Fibroblast of lung (primary cell): ENCODE measurements at places on chromosomes 12 and 14. TPM values are rescaled to one million over a fixed set of nuclear protein-coding genes. Genes with fewer than 3 reads are reported as not detected.

Gene EDDM3A
- not detected in 2 replicates for total RNA-seq

DNA sequence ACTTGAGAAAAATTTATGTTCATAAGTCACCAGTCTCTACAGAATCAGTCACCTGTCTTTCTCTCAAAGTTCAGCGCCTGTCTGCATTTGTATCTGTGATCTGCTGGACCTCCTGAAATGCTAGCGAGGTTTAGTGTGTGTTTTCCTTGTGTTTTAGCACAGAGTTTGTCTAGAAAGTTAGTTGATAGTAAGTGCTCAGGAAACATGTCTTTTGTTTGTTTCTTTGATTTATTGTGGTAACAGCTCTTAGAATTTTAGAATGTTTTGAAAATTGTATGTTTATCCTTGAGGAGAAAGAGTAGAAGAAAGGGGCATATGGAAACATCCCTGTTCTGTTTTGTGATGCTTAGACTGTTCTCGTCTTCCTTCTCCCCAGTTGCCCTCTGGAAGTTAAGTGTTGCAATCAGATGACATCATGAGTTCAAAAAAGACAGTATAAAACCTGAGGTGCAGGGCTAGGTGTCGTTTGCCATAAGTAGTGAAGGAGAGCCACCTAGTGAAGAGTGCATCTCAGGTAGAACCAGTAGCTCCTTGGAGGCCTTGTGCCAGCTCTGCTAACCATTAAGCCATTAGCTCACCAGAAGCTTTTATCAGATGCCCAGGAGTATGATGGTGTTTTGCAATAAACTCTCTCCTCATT is 44.8 kb downstream of the FBXW8 start:
- DNase-seq: no peak

DNA sequence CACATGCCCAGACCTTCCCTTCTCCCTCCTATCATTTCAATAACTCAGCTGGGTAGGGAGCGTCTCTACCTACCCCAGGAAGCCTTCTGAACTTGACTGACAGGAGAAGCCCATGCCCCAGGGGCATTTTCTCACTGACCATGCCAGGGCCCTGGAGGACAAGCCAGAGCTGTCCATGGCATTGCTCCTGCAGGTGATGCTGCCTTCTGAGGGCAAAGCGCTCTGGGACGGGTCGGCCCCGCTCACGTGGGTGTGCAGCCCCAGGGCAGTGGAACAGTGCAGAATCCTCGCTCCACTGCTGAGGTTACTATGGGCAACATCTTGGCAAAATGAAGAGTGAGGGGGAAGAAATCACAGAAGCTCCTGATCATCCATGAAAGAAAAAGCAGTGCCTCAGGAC is 28.5 kb upstream of the CIPC start:
- no peak for DNase-seq

Gene EMC9
- total RNA-seq: 12.3 and 18.0 TPM in 2 replicates

DNA sequence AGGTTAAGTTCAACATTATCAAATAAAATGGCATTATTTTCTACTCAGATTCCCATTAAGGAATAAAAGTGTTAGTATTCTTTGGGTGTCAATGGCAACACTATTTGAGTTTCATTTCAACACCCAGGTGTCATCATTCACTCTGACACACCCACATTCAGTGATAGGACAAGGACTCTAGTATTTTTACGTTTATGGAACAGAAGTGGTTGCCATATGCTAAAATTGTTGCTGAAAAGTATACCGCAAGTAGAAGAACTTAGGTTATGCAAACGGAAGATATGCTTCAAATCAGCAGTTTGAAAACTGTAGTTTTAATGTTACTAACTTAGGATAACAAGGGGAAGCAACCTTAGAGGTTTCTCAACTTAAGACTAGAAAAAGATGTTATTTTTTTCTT is 20.0 kb upstream of the SGPP1 start:
- no peak for DNase-seq

DNA sequence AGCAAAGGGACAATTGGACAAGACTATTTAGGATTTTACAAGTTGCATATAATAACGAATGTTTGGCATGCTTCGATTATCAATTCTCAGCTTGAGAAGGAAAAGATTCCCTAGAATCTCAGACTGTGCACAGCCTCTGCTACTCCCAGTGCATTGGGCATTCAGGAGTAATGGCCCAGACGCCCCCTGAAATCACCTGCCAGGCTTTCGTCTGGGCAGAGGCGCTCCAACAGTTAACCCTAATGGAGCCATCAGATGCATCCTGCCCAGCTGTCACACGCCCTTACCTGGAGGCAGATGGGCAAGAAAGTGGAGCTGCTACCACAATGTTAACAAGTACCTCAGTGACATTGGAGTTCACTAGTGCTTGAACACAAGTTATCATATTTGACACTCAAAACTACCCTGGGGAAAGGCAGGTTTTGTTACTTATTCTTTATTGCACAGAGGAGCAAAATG is 927 bp upstream of the LRP6 start:
- no peak for DNase-seq

DNA sequence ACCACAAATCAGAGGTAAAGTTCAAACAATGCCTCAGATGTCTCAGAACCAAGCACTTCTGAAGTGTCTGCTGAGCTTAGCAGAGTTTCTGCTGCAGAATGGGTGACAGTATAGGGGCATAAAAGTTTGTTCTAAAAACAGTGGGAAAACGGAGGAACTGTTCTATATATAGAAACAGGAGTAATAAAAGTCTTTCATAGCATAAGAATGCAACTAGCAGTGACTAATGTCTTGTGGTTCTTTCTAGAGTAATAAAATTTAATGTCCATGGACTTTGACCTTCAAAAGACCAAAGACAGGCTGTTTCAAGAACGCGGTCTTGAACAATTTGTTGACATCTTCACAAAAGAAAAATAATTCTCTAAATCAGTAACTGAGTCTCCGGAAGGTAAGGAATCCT is 107.5 kb upstream of the FAR2 start:
- DNase-seq: peak; percentile 88

- no peak for DNase-seq
Measured at GRCh38 chr12:47885012-47885501, 19.7 kb downstream of the VDR start.

DNA sequence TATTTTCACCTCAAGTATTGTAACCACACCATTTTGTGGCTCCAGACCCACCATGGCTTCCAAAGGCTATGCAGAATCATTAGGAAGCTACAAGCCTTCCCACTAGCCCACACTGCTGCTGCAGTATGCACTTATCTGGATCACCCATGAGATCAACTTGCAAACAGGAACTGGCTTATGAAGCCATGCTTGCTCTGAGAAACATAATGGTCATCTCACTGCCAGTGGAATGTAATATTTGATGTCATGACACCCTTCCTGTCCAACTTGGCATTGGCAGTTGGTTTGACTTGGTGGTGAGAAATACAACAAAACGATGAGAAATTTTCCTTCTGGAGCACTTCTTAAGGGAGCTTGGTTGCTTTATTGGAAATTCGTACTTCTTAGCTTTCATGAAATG is 69.3 kb upstream of the FRMD6 start:
- peak; percentile 39 for DNase-seq

Gene TAS2R30
- 2.6 and 4.0 TPM in 2 replicates for total RNA-seq

DNA sequence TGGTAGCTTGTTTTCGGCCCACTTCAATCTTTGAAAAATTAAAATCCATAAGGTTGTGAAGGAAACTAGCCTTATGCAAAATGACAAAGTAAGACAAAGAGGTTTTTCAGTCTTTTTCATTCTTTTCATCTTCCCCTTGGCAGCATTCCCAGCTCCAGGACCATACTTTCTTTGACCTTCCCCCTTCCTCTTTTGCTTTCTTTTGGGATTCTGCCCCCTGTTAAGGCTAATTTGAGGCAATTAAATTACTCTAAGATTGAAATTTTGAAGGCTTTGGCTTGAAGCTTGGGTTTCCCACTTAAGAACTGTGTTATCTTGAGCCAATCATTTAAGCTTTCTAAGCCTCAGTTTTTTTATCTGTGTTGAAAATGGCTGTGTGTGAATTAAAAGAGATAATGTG is 124.9 kb downstream of the DACT1 start:
- no peak for DNase-seq

Gene LYZ
- 0.17 and 0.77 TPM in 2 replicates for total RNA-seq

Gene HOXC12
- total RNA-seq: not detected in 2 replicates

DNA sequence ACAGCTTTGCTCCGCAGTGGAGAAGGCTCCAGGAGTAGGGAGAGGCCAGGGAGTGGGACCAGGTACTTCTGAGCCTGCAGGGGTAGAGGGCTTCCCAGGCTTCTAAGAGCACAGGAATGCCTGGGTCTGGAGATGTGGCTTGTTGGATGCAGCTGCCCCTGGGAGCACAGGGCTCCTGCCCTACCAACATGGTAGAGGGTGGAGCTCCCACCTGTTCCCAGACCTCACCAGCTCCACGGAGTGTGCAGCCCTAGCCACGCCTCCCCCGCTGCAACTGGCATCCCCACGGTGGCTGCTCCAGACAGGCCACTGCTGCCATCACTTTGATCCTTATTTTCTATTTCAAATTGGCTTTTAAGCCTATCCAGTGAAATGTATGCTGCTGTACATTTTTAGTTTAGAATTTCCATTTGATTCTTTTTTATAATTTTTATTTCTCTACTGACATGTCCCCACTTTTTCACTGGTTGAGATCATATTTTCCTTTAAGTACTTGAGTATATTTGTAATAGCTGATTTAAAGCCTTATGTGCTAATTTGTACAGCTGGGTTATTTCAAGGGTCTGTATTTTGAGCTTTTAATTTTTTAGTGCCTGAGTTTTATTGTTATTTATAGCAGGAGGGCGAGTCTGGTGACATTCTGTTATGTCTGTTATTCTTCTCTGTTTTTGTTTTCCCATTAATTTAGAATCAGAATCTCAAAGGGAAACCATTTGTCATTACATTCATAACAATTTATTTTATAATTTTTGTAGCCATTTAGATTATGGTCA is 78.0 kb downstream of the DERA start:
- no peak for DNase-seq

DNA sequence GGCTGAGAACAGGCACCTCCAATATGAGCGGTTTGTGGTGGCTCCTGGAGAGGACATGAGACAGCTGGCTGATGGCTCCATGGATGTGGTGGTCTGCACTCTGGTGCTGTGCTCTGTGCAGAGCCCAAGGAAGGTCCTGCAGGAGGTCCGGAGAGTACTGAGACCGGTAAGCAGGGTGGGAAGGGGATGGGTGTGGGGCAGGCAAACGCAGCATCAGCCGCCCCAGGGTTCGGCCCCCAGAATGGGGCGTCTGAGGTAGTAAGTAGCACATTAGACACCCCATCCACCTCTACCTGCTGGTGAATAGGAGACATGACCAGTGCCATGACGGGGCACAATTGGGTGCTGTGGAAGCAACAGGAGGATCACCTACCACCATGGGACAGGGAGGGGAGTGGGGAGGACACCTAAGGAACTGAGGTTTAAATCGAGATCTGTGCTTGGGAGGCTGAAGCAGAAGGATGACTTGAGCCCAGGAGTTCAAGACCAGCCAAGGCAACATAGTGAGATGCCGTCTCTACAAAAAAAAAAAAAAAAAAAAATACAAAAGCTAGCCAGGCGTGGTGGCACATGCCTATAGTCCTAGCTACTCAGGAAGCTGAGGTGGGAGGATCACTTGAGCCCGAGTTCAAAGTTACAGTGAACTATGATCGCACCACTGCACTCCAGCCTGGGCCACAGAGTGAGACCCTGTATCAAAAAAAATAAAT is 25.5 kb downstream of the ITGA7 start:
- DNase-seq: no peak

DNA sequence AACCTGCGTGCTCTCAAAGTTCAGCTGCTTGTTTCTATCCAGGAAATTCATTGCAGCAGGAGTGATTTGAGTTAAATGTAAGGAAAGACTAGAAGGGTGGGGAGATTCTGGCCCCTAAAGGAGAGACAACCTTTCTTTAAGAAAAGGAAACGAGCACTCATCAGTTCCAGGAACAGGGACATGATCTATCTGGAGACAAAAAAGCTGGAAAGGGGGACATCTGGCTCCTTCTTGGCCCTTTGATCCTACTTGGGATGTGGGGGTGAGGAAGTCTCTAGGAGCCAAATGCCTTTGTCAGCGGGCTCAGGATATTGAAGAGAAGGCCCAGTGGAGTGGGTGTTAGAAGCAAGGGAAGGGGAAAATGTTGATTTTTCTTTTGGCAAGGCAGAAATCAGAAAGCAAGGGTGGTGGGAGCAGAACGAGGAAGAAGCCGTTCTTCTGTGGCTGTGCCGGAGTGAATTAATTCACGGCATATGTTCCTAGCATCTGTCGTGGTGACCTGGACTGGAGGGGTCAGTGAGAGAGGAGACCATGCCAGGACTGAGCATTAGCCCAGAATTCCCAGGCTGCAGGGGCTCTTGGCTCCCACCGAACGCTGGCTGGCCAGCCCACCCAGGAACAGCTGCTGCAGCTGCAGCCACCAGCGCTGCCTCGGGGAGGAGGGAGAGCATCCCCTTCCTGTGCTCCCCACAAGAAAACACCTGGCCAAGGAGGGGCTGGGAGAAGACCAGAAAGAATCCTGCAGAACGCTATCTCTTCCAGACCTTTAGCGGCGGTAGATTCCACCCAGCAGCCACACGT is 62.8 kb upstream of the GPATCH2L start:
- DNase-seq: no peak

Gene TAS2R14
- total RNA-seq: 2.1 and 2.6 TPM in 2 replicates

DNA sequence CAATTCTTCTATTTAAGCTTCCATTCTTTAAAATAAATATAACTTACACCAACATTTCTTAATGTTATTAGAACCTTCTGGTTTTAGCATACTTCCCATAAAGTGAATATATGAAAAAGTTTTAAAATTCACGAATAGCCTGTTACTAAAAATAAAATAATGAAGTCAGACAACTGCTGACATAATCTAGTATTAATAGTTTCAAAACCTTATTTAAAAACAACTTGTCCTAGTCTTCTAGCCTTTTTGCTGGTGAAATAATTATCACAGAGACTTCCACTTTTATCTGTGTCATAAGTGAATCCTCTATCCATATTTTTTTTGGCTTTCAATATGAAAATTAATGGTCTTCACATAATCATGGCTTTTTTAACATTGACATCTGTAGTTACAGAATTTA is 93.8 kb upstream of the MON2 start:
- no peak for DNase-seq

GRCh38 chr14:92717571-92718042 is 30.8 kb downstream of the LGMN start:
- peak; percentile 34 for DNase-seq

DNA sequence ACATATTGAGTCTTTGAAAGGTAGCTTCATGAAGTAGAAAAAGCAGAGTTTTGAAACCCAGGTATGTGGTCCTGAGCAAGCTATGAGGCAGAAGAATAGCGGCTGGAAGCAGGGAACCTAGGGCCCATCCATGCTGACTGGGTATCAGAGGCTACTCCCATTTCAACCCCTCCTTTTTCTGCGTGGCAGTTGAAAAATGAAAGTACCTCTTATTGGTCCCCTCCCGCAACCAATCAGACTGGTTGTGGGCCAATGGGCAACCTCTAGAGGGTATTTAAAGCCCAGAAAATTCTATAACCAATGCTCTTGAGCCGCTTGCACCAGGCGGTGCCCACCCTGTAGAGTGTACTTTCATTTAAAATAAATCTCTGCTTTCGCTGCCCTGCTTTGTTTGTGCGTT is 1.6 kb upstream of the SNRPF start:
- peak; percentile 2 for DNase-seq

DNA sequence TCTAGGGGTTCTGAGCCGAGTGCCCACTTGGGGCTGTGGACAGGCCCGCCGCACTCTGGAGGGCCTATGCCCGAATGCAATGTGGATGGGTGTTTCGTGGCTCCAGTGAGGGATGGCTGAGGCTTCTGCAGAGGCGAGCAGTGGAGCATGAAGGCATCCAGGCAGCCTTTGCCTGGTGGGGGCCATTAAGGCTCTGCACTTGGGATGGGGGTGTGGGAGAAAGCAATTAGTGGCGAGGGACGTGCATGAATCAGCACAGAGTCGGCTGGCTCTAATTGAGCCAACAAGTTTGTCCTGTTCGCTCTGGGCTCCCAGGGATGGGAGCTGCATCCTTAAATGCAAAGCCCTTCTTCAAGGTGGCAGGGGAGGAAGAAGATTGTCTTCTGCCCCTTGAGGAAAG is 346.9 kb upstream of the FKBP4 start:
- DNase-seq: no peak

Gene PDE3A
- total RNA-seq: 0.17 and 0.26 TPM in 2 replicates
